Glutamatergic neuron (in vitro differentiated cells): ENCODE measurements at places on chromosomes 1 and 21. TPM values are rescaled to one million over a fixed set of nuclear protein-coding genes. Genes with fewer than 3 reads are reported as not detected.

DNA sequence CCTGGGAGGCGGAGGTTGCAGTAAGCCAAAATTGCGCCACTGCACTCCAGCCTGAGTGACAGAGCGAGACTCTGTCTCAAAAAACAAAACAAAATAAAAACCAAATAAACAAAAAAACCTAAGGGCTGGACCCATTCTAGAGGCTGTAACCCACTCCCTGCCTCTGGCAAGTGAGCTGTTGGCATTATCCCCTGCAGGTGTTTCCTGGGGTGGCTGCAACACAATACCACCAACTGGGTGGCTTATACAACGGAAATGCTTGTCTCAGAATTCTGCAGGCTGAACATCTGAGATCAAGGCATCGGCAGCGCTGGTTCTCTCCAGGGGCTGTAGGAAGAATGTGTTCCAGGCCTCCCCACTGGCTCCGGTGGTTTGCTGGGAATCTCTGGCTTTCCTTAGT lies 15.2 kb downstream of the LRRC38 start:
- DNase-seq = no peak
- H3K27ac ChIP-seq = no peak overlapping the region
- H3K4me3 ChIP-seq = no peak overlapping the region
- H3K4me1 ChIP-seq = no peaks in the 10 kb centered on the region

GRCh38 chr1:236959112-236959511 lies 45.1 kb downstream of the MT1HL1 start:
- no peak for DNase-seq
- H3K27ac ChIP-seq = no peak overlapping the region
- H3K36me3 ChIP-seq = peaks cover 29% of the 10 kb centered on the region

GRCh38 chr1:168693872-168694238 lies 35.2 kb downstream of the DPT start:
- H3K4me1 ChIP-seq = peaks cover 16% of the 10 kb centered on the region
- peaks cover 2% of the 10 kb centered on the region for H3K27me3 ChIP-seq
- no peaks in the 10 kb centered on the region for H3K36me3 ChIP-seq
- H3K27ac ChIP-seq = no peak overlapping the region

- peaks cover 9% of the 10 kb centered on the region for H3K36me3 ChIP-seq
- H3K27ac ChIP-seq = no peak overlapping the region
- DNase-seq = no peak
- H3K4me1 ChIP-seq = no peaks in the 10 kb centered on the region
- no peak overlapping the region for H3K4me3 ChIP-seq
Observed at GRCh38 chr1:181057079-181057478, 23.3 kb downstream of the MR1 start.

- DNase-seq = no peak
- no peaks in the 10 kb centered on the region for H3K36me3 ChIP-seq
- peaks cover 12% of the 10 kb centered on the region for H3K4me1 ChIP-seq
- no peak overlapping the region for H3K4me3 ChIP-seq
- H3K27ac ChIP-seq = no peak overlapping the region
Observed at GRCh38 chr1:198155253-198155652, 1.5 kb upstream of the NEK7 start.

GRCh38 chr1:109844609-109845008 lies 66.0 kb upstream of the CSF1 start:
- no peaks in the 10 kb centered on the region for H3K4me1 ChIP-seq
- no peak for DNase-seq
- no peaks in the 10 kb centered on the region for H3K36me3 ChIP-seq
- no peak overlapping the region for H3K4me3 ChIP-seq

GRCh38 chr1:74857676-74858075 lies 124.7 kb downstream of the TYW3 start:
- no peaks in the 10 kb centered on the region for H3K27me3 ChIP-seq
- no peak overlapping the region for H3K27ac ChIP-seq
- H3K4me1 ChIP-seq = no peaks in the 10 kb centered on the region

- no peaks in the 10 kb centered on the region for H3K36me3 ChIP-seq
- no peak overlapping the region for H3K27ac ChIP-seq
- no peak overlapping the region for H3K4me3 ChIP-seq
- no peak for DNase-seq
- H3K27me3 ChIP-seq = no peaks in the 10 kb centered on the region
Observed at GRCh38 chr21:31030367-31031106, 7.7 kb downstream of the KRTAP19-8 start.

- no peak overlapping the region for H3K4me3 ChIP-seq
- peaks cover 2% of the 10 kb centered on the region for H3K27me3 ChIP-seq
- no peaks in the 10 kb centered on the region for H3K4me1 ChIP-seq
- H3K27ac ChIP-seq = no peak overlapping the region
Observed at GRCh38 chr1:147676311-147677085, 6.2 kb upstream of the ACP6 start.

GRCh38 chr1:153312570-153313186 lies at the start of gene PGLYRP3:
Gene PGLYRP3 (minus strand): TSS chr1:153312952. CDS start chr1:153310665, 2,287 bp downstream.
- H3K27me3 ChIP-seq = peaks cover 4% of the 10 kb centered on the region
- no peak within 1 kb of the TSS for H3K4me3 ChIP-seq
- no peak for DNase-seq
- no peaks in the 10 kb centered on the region for H3K36me3 ChIP-seq
- no peaks in the 10 kb centered on the region for H3K4me1 ChIP-seq

PRAMEF8 gene
- total RNA-seq = not detected

MTF1 gene
- 15.5 TPM for total RNA-seq

- H3K4me1 ChIP-seq = no peaks in the 10 kb centered on the region
- DNase-seq = no peak
- no peak overlapping the region for H3K27ac ChIP-seq
- no peak overlapping the region for H3K4me3 ChIP-seq
Observed at GRCh38 chr1:222546548-222547259, 1.2 kb downstream of the HHIPL2 start.

TSPAN2 gene
- 11.2 TPM for total RNA-seq

DNA sequence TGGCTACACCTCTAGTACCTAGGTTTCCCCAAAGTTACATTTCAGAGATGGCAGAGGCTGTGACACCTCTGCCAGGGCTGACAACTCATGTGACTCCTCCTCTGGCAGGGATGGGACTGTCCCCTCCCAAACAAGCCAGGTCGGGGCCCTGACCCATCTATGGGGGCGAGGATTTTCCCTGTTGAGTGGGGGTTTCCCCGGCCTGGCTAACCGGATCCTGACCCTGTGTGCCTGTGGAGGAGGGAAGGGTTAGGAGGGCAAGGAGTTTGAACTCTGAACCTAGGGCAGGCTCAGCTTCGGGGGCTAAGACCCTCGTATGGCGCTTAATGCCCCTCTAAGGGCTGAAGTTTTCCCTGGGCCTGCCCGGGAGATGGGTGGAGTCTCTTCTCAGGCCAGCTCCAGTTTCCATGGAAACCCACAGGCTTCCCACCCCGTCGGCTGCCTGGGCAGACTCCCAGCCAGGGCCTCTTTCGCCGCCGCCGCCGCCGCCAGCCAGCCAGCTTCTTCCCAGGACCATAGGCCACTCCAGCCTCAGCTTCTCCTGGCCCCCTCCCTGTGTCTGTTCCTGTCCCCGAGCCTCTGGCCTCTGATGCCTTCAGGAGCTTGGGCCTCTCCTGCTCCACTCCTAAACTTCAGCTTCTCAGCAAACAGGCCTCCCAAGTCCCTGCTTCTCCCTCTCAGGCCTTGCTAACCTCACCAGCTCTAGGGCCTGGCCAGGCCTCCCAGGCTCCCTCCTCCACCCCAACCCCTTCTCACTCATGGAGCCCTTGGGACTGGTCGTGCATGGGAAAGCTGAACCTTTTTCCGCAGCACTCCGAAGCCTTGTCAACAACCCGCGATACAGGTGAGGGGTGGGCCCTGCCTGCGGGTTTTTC lies at the start of gene BTBD19:
Gene BTBD19, plus strand, starts transcription at position 461 of the 875 bp plus-strand sequence. Its CDS starts 298 bp downstream, at position 759.
- peak within 1 kb of the TSS; percentile 87 for H3K27ac ChIP-seq
- H3K4me3 ChIP-seq = peak within 1 kb of the TSS; percentile 71
- DNase-seq = peak; percentile 81
- H3K4me1 ChIP-seq = peaks cover 24% of the 10 kb centered on the region
- H3K27me3 ChIP-seq = peaks cover 18% of the 10 kb centered on the region

DNA sequence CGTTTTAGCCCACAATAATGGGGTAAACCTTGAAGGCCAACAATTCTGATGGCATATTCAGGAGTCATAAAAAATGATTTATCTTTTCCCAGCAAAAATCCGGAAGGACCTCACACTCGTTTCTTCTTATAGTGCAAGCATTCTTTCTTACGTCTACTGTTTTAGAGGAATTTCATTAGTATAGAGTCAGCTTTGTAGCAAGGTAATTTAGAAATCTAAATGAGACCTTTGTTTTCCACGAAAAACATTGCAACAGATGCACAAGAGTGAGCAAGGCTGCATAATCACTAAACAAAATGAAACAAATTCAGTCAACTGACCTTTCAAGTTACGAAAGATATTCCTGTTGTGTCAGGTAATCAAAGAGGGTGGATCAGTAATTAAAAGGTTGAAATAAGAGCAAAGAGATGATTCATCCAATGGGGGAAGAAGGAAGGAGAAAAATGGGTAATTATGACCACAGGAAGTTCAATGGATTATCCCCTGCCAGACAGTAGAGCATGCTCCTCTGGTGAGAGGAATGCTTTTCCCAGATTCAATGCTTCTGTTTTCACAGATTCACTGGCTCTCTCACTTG lies 560 bp upstream of the CSDE1 start:
- peaks cover 12% of the 10 kb centered on the region for H3K27me3 ChIP-seq
- DNase-seq = no peak
- H3K27ac ChIP-seq = peak overlapping the region; percentile 98

GRCh38 chr21:46151989-46152926 lies 3.1 kb downstream of the FTCD start:
- H3K27ac ChIP-seq = peak overlapping the region; percentile 38
- no peaks in the 10 kb centered on the region for H3K36me3 ChIP-seq
- H3K27me3 ChIP-seq = peaks cover 4% of the 10 kb centered on the region
- peak; percentile 19 for DNase-seq
- no peak overlapping the region for H3K4me3 ChIP-seq
- H3K4me1 ChIP-seq = peaks cover 2% of the 10 kb centered on the region

LBR gene
- 93.9 TPM for total RNA-seq

- no peaks in the 10 kb centered on the region for H3K27me3 ChIP-seq
- no peak overlapping the region for H3K4me3 ChIP-seq
- H3K27ac ChIP-seq = no peak overlapping the region
- H3K36me3 ChIP-seq = no peaks in the 10 kb centered on the region
- DNase-seq = no peak
Observed at GRCh38 chr1:59384443-59384842, 87.5 kb downstream of the FGGY start.

DNA sequence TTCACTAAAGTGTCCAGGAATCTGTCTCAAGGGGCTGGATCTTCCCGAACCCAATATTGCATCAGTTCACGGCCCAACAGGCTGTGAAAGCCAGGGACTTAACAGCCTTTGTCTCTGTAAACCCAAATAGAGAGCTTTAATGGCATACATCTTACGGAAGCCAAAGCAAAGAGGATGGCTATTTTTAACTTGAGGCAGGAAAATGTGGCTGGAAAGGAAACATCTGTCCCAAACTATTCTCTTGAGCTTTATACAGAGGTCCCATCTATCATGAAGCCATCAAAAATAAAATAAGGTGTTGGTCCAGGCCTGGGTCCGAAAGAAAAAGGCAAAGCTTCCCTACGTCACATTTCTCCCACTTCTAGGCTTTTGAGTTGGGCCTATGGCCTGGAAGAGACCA lies 7.7 kb upstream of the CD34 start:
- peaks cover 2% of the 10 kb centered on the region for H3K27me3 ChIP-seq
- H3K36me3 ChIP-seq = no peaks in the 10 kb centered on the region
- H3K4me1 ChIP-seq = peaks cover 35% of the 10 kb centered on the region
- no peak overlapping the region for H3K27ac ChIP-seq

S100B gene
- total RNA-seq = not detected

PPFIA4 gene
- 74.7 TPM for total RNA-seq

DNA sequence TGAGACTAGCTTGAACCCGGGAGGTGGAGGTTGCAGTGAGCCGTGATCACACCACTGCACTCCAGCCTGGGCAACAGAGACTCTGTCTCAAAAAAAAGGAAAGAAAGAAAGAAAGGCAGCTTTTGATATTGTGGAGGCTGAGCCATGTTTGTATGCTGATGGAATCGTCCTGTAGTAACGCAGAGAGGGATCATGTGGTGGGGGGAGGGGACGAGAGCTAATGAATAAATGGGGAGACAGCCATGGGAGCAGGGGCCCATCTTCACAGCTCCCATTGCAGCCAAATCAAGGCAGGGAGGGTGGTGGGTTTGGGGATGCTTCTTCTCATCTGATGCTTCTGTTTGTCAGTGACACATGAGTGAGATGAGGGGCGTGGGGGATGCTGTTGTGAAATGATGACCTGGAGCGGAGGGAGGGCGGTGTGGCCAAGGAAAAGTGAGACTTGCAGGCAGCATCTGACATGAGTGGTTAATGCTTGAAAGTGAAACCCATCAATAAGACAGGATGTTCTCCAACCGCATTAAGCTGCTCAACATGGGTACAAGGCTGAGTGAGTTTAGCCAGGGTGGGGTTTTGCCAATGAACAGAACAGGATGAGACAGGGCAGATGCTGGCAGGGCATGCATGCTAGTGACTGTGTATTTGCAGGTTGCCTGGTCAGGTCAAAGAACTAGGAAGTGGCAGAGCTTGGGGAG lies 16.7 kb downstream of the SPATA21 start:
- DNase-seq = no peak
- no peaks in the 10 kb centered on the region for H3K36me3 ChIP-seq
- no peak overlapping the region for H3K27ac ChIP-seq
- H3K4me1 ChIP-seq = no peaks in the 10 kb centered on the region
- peaks cover 4% of the 10 kb centered on the region for H3K27me3 ChIP-seq

GRCh38 chr1:114467491-114467890 lies 43.5 kb downstream of the TRIM33 start:
- DNase-seq = no peak
- H3K36me3 ChIP-seq = no peaks in the 10 kb centered on the region
- H3K27me3 ChIP-seq = no peaks in the 10 kb centered on the region
- no peak overlapping the region for H3K4me3 ChIP-seq

DNA sequence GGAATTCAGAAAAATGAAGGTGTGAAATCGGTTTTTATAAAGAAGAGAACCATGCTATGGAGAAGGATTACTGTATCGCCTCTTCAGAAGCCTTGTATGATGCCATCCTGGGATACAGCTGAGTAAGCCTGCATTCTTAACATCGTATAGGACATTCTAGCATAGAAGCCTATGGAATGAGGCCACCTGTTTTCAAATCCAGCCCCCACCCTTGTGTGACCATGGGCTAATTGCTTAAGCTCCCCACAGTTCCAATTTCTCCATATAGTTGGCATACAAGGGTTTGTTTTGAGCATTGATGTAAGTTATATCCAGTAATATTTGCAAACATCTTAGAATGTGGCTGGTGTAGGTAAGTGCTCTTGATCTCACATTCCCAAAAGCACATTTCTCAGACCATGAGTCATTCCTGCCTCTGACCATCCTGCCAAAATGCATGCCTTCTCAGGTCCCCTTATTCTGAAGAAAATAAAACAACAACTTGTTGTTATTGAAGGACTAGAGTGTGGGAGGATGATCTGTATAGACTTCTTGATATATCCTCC lies 1.5 kb downstream of the OR14A2 start:
- no peaks in the 10 kb centered on the region for H3K4me1 ChIP-seq
- no peak for DNase-seq
- H3K4me3 ChIP-seq = no peak overlapping the region
- no peaks in the 10 kb centered on the region for H3K27me3 ChIP-seq

GRCh38 chr1:228218513-228219244 lies 10.8 kb downstream of the OBSCN start:
- H3K27me3 ChIP-seq = peaks cover 3% of the 10 kb centered on the region
- H3K36me3 ChIP-seq = no peaks in the 10 kb centered on the region
- no peak overlapping the region for H3K27ac ChIP-seq
